Vagina (tissue), 2 donors: ENCODE measurements at places on chromosomes 16 and 17.
A peak's percentile ranks its signal among the peaks of the same experiment; 100 is the strongest.

GRCh38 chr17:38568845-38569510 lies 36.8 kb downstream of the SRCIN1 start:
- no peak for DNase-seq

GRCh38 chr17:8964801-8965393 lies 610 bp downstream of the PIK3R5 start:
- no peak for DNase-seq

DNA sequence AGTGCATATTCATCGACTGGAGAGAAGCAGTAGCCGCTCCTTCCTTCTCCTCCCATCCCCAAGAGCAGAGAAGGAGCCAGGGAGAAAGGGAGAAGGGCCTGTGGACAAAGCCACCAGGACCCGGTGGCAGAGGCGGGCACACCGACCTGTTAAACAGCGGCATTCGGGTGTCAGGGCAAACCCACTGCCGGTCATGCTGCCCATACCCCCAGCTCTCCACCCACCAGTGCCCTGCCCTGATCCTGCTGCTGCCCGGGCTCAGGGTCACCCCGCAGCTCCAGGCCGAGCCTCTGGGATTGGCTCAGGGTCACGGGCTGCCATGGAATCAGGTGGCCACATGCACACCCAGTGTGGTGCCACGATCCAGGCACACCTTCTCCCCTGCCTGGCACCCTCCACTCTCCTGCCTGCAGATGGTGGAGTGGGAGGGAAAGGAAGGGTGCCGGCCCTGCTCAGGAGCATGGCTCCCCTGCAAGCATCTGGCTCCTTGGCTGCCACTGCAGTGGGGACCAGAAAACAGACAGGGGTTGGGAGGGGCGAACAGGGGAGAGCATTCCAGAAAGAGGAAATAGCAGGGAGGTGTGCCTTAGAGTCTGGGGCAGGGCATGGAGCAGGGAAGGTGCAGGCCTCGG lies 18.3 kb upstream of the RASD1 start:
- DNase-seq: no peak

DNA sequence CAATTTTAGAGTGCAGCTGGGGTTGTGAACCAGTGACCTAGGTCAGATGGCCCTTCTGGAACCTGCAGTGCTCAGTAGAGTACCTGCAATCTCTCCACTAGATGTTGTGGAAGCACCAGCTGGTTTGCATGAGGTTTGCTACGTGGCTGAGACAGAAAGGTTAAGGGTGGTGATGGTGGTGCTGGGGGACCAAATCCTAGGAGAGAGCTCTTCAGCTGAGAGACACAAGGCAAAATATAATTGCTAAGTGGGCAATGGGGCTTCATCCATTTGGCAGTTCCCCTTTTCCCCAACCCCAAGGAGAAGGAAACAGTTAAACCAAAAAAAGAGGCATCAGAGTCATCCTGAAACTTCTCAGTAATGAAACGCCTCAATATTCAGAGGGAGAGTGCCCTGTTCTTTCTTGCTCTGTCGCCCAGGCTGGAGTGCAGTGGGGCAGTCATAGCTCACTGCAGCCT lies 13.9 kb downstream of the ITPRIPL2 start:
- no peak for DNase-seq

DNA sequence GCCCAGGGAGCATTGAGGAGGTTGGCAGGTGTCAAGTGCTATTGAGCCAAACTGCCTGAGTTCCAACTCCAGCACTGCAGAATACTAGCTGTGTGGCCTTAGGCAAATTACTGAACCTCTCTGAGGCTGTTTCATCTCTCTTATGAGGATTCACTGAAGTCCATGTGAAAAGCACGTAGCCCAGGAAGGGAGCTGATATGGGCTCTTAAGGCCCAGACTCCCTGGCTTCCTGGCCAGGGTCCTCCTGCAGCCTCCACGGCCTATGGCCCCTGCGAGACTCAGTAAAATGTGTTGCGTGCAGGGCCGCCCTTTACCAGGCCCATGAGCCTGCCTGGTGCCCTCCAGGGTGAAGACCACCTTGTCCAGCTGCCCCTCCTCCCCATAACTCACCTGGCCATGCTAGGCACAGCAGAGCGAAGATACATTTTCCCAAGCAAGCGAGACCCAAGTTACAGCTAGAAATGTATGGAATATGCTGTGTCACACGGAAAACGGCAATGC lies 133.7 kb upstream of the TNRC6C start:
- DNase-seq: no peak

DNA sequence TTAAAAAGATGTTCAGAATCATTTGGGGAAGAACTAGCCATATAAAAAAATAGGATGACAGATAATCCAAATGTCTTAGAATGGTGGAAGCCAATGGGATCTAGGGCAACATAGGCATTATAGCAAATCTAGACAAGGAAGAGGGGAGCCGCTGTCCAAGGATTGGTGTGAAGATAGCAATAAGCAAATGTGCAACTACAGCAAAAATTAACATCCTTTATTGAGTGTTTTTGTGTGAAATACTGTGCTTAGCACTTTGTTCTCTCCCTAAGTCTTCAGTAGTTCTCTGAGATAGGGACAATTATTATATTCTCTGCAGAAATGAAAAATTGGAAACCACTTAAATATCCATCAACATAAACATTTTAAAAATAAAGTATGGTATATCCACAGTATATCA lies 177.0 kb downstream of the PHKB start:
- no peak for DNase-seq

DNA sequence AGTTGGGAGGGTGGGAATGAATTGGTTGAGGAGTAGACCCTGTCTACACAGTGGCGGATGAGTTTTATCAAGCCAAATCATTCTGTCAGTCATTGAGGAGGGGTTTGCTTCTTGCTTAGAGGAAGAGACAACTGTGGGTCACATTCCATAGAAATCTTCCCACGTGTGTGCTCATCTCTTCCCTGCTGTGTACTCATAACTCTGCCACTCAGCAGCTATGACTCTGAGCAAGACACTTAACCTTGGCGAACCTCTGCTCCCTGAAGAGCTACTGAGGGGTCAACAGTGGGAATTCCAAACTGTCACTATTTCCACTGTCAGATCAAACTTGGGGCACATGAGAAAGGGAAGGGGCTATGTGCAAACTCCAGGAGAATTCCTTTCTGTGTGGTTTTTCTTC lies 72.6 kb upstream of the COX10 start:
- DNase-seq: no peak

DNA sequence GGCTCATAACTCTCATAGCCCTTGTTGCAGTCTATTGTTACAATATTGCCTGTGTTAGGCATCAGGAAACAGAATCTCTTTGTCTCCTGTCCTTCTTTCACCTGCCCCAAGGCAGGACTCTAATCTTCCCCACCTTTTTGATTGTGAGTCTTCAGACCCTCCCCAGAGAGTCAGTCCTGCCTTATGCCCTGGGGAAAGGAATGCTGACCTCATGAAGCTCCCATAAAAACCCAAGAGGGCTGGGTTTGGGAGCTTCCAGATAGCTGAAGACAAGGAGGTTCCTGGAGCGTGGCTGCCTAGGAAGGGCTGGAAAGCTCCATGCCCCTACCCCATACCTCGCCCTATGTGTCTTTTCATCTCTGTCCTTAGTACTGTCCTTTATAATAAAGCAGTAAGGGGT lies 688.8 kb downstream of the WWOX start:
- DNase-seq: no peak

DNA sequence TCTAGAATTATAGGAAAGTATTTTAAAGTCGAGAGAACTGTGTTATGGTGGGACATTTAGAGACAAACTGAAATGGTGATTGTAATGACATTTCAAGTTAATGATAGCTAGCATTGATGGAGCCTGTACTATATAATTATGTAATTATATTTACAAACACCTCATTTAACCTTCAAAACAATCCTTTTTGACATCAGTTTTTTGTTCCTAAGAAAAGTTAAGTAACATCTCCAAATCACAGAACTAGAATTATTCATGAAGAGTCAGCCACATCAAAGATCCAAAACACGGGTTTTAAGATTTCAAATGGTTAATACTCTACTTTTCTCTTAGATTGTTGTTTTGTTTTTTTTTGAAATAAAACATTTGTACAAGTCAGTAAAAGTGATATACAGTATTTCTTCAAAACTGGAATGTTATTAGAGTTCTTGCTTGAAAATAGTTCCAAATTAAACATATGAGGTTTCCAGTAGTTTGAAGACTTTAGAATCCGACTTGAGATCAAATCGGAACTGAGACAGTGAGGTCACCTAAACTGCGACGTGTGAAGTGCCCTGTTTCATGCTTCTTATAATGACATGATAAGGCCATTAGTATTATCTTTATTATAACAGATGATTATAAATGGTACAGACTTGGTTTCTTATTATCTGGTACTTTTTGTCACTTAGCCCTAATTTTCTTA lies 264.9 kb upstream of the TBX2 start:
- no peak for DNase-seq

GRCh38 chr17:17200831-17201230 lies 5.3 kb downstream of the PLD6 start:
- no peak for DNase-seq

GRCh38 chr16:19850131-19850817 lies 34.4 kb downstream of the GPRC5B start:
- no peak for DNase-seq

- no peak for DNase-seq
Observed at GRCh38 chr16:46787909-46788308, 39.8 kb upstream of the MYLK3 start.

- no peak for DNase-seq
Observed at GRCh38 chr16:57574086-57574485, 31.6 kb downstream of the ADGRG5 start.

- DNase-seq: no peak
Observed at GRCh38 chr17:7849751-7850504, 4.9 kb upstream of the TMEM88 start.

GRCh38 chr16:23498863-23499262 lies 11.4 kb downstream of the GGA2 start:
- DNase-seq: no peak

DNA sequence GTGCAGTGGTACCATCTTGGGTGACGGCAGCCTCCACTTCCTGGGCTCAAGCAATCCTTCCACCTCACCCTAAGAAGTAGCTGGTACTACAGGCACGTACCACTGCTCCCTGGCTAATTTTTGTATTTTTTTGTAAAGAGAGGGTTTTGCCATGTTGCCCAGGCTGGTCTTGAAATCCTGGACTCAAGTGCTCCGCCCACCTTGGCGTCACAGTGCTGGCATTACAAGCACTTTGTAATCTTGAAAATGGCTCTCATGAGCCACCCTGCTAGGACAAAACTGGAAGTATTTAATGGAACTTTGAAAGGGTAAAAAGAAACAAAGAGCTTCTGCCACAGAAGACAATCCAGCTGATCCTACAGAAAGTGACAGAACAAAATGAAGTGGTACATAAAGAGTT lies 9.2 kb downstream of the SUMO2 start:
- DNase-seq: no peak

- DNase-seq: no peak
Observed at GRCh38 chr16:54443352-54443751, 156.8 kb upstream of the IRX3 start.

GRCh38 chr17:18356624-18357023 lies 6.7 kb downstream of the SHMT1 start:
- DNase-seq: no peak

- DNase-seq: peak; percentile 61
Observed at GRCh38 chr17:12729086-12729485, 60.2 kb upstream of the ARHGAP44 start.

- DNase-seq: no peak
Observed at GRCh38 chr17:61669522-61669921, 78.5 kb upstream of the NACA2 start.

GRCh38 chr16:276426-277077 lies 808 bp upstream of the RGS11 start:
- no peak for DNase-seq

DNA sequence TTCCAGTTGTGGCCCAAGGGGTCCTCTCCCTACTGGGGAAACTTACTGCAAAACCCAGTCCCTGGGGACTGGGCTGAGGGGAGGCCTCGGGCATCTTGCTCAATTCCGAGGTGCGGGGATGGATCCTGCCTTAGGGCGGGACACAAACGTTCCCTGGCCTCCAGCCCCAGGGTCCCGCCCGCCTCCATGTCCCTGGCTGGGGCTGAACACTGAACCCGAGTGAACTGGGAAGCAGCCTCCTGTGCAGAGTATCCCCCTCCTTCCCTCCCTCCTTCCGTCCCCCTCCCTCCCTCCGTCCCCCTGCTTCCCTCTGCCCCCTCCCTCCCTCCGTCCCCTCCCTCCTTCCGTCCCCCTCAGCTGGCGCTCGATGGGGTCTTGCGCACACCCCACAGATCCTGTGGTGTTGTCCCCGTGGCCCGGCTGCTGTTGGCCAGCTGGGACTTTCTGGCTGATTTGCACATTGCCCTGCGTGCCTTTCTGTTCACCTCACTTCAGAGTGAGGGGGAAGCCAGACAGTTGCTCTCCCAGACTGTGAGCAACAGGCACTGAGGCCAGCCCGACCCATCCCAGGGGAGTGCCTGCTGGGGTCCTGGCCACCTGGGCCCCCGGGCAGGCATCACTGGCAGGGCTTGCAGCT lies 5.5 kb downstream of the TRAF7 start:
- DNase-seq: no peak

GRCh38 chr17:46180892-46181274 lies 12.3 kb downstream of the KANSL1 start:
- no peak for DNase-seq

GRCh38 chr17:47816947-47817346 lies 4.6 kb downstream of the OSBPL7 start:
- DNase-seq: no peak

- no peak for DNase-seq
Observed at GRCh38 chr17:40511136-40511535, 9.7 kb upstream of the TNS4 start.

DNA sequence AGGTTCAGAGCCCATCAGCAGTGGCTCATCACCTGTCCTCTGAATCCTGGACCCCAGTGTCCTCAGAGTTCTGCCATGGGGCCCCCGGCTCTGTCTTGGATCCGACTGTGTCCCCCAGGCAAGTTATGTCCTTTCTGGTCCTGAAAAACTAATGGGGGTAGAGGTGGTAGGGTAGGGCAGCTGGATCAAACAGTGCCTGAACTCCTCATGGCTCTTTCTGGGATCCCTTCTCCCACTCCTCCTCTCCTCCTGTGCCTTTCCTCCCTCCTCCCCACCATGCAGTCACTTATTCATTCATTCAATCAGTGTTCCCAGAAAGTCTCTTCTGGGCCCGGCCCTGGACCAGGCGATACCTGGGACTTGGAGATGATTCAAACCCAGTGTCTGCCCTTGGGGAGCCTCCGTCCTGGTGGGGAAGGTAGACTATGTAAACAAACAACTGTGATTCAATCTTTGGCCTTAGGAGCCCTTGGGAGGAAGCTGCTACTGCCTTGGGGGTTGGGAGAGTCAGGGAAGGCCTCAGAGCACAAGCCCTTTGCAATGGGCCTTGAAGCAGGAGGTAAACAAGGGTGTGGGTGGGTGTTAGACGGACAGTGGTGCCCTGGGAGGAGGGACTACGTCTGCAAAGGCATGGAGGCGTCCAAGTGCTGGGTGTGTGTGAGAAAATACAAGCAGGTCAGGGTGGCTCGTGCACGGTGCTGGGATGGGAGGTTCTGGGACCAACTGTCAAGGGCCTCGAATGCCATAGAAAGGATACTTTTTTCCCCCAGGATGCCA lies 6.4 kb upstream of the FAM83G start:
- no peak for DNase-seq

- no peak for DNase-seq
Observed at GRCh38 chr17:45414990-45415881, 17.4 kb downstream of the ARHGAP27 start.
